ENCODE measurements at places on chromosomes 7 and 10.

DNA sequence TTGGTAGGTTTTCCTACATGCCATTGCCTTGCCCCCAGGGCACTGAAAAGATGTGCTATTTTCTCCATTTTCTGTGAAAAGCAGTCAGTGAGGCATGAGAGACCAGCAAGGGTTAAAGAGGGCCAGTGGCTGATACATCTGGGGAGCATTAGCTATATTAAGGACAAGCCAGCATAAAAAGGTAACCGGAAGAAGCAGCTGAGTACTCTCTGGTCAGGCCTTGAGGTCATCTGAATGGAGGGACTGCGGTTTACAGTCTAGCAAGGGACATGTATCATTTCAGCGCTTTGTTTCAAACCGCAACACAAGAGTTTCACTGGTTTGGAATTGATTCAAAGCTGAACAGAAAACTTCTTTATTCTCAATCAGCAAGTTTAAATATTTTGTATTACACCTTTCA is 120.4 kb downstream of the EPDR1 start:
- DNase-seq, result no peak

- no peak for DNase-seq
Measured at GRCh38 chr7:47302560-47302959, 279.4 kb downstream of the TNS3 start.

- DNase-seq, result no peak
Measured at GRCh38 chr7:34584526-34584925, 73.5 kb upstream of the NPSR1 start.

- no peak for DNase-seq
Measured at GRCh38 chr10:52682766-52683165, 89.8 kb downstream of the MBL2 start.

GRCh38 chr10:34183016-34183796 is 631.9 kb downstream of the PARD3 start:
- no peak for DNase-seq

DNA sequence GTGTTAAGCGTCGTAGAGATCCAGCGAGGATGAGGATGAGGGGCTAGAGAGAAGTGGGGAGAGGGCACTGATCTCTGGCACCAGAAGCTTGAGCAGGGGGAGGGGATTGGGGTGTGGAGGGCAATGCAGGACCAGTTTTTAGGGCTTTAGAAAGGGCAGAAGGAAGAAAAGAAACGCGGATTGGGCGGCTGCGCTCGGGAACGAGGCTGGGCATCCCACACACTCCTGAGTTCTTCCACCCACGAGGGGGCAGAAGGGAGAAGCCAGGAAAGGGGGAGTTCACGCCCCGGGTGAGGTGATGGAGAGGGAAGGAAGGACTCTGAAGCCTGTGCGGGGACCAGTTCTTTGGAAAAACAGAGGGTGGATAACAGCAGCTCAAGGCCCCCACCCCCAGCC is 6.1 kb upstream of the VGF start:
- DNase-seq, result no peak
